ENCODE measurements at places on chromosomes 7 and 10. TPM values are rescaled to one million over a fixed set of nuclear protein-coding genes. Genes with fewer than 3 reads are reported as not detected.

DNA sequence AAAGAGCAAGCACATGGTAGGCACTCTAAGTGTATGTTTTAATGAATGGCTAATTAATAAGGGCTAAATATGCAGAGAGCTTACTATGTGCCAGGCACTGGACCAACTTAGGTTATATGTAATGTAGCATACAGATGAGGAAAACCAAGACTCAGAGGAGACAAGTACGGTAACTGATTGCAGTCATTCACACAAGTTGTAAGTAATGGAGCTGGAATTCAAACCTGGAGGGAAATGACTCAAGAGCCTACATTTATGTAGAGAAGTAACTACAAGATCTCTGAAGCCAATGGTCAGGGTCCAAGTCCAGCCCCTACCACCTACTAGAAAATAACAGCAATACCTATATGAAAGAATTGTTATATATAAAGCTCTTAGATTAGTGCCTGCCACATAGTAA lies 97.3 kb upstream of the KCNIP2 start:
- no peak for DNase-seq

The CDHR3 gene
- total RNA-seq: 0.55 TPM

The TDRD1 gene
- total RNA-seq: 0.13 TPM

- no peak for DNase-seq
These were observed 175.2 kb upstream of the GRB10 start for GRCh38 chr7:50957855-50958254.

The KCNIP2 gene
- 1.0 TPM for total RNA-seq

GRCh38 chr10:109277456-109277855 lies 645.9 kb downstream of the XPNPEP1 start:
- DNase-seq: no peak

DNA sequence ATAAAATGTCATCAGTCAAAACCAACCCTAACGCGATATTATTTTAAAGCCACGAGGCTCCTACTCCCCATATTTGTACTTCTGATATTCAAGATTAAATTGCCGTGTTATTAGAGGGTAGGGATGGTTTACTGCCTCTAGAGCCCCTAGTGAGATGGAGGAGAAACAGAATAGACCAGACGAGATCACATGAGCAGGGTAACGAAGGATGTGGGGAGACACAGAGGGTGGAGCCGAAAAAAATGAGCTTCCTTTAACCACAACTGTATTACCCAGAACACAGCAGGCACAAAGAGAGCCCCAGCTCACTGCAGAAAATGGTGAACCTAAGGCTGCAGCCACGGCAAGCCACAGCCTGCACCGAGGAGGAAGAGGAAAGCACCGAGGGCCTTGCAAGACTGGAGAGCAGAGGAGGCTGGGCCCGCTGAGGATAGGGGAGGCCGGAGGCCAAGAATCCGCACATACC lies 14.3 kb downstream of the ZC3HAV1 start:
- peak; percentile 65 for DNase-seq

- DNase-seq: no peak
These were observed 83.8 kb upstream of the CHST15 start for GRCh38 chr10:124177180-124177518.

The LGI1 gene
- total RNA-seq: not detected

DNA sequence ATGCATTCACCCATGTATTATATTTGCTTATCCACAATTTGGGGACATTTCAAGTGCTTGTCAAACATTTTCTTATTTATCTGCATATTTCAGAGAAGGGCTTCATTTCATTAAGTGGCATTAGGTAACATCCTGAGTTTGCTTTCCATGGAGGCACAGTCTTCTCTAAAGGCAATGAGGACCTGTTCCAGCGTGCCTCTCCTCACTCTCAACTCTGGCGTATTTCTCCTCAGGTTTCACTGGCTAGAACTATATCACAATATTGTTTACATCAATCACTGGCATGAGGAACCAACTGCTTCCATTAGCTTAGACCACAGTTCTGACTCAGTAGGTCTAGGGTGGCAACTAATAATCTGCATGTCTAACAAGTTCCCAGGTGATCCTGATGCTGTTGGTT lies 177.2 kb downstream of the TAX1BP1 start:
- no peak for DNase-seq

GRCh38 chr7:128796327-128796726 lies 4.6 kb downstream of the CCDC136 start:
- no peak for DNase-seq

All from CD8-positive, alpha-beta memory T cell (primary cell).